Spinal cord (tissue), 10 donors: ENCODE measurements at places on chromosomes 16 and 17. TPM values are rescaled to one million over a fixed set of nuclear protein-coding genes. Genes with fewer than 3 reads are reported as not detected.

- no peak overlapping the region for H3K4me3 ChIP-seq
- peaks cover 50% of the 10 kb centered on the region for H3K4me1 ChIP-seq
- no peaks in the 10 kb centered on the region for H3K36me3 ChIP-seq
- H3K27ac ChIP-seq: no peak overlapping the region
- H3K27me3 ChIP-seq: no peaks in the 10 kb centered on the region
- DNase-seq: no peak
Observed at GRCh38 chr17:76546556-76547182, 6.8 kb downstream of the PRCD start.

DNA sequence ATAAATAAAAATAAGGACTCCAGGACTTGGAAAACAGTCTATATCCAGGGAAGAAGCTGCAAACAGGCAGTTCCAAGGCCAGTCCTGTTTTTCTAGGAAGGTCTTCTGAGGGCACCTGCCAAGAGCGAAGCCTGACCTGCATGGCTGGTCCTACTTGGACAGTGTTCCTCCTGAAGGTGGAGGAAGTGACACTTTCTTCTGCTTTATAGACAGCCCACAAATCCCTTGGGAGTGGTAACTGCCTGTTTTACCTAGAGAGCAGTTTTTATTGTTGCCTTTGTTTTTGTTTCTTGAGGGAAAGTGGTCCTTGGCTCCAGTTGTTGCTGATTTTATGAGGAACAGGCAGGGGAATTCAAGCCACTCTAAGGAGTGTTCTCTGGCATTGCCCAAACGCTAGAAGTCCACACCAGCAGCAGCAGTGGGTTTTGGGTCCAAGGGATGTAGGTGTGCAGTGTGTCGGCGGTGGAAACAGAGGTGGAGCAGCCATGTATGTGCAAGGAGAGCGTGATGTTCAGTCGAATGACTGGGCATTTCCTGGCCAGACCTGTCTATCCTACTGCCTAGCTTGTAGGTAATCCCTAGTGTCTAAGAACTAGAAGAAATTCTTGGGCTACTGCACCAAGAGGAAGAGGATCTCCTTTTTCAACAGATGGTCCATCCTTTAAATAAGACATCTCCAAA is 35.3 kb downstream of the LDHD start:
- H3K27me3 ChIP-seq: no peaks in the 10 kb centered on the region
- peaks cover 2% of the 10 kb centered on the region for H3K36me3 ChIP-seq
- H3K27ac ChIP-seq: no peak overlapping the region
- peaks cover 5% of the 10 kb centered on the region for H3K4me1 ChIP-seq
- DNase-seq: no peak

GRCh38 chr17:4960279-4960922 is 7.2 kb downstream of the SPAG7 start:
- no peak overlapping the region for H3K4me3 ChIP-seq
- H3K27ac ChIP-seq: no peak overlapping the region
- H3K36me3 ChIP-seq: peaks cover 45% of the 10 kb centered on the region
- H3K27me3 ChIP-seq: no peaks in the 10 kb centered on the region
- no peak for DNase-seq
- H3K4me1 ChIP-seq: no peaks in the 10 kb centered on the region

DNA sequence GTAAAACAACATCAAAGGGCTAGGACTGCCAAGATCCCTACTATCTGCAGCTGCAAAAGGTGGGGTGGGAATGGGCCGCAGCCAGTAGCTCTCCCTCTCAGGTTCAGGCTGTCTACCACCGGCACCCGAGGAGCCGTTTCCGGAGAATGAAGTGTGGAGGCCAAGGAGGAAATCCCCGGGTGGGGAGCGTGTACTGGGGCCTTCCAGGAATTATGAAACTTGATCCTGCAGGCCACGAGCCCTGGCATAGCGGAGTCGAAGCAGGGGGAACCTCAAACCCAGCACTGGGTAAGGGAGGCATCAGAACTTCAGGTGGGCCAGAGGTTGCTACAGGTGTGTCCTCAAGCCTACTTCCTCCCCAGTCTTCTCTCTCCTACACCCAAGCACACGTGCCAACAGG is 5.1 kb downstream of the INPP5K start:
- H3K27me3 ChIP-seq: no peaks in the 10 kb centered on the region
- peak overlapping the region; percentile 91 for H3K27ac ChIP-seq
- peaks cover 35% of the 10 kb centered on the region for H3K4me1 ChIP-seq
- H3K4me3 ChIP-seq: no peak overlapping the region

CDH1 gene
- polyA plus RNA-seq: 28.8 TPM

ITGA2B gene
- 3.9 TPM for polyA plus RNA-seq
